ENCODE measurements at places on chromosomes 12 and 14.
A peak's percentile ranks its signal among the peaks of the same experiment; 100 is the strongest.

DNA sequence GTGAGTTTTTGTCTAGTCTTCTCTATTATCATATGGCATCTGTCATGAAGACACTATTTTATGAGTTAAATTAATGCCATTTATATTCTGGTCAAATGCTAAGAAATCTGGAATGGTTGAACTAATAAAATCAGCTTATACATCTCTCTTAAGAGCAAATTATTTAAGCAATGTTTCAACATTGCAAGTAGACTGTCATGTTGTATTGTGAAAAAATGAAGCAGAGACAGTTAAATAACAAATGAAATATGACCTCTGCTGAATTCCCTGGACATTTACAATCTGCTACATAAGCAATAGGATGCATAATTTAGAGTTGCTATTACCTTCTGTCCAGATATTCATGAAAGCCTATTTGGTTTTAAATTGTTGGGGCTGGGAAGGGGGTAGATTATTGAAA, 30.6 kb downstream of the NAV3 start:
- DNase-seq = peak; percentile 87

DNA sequence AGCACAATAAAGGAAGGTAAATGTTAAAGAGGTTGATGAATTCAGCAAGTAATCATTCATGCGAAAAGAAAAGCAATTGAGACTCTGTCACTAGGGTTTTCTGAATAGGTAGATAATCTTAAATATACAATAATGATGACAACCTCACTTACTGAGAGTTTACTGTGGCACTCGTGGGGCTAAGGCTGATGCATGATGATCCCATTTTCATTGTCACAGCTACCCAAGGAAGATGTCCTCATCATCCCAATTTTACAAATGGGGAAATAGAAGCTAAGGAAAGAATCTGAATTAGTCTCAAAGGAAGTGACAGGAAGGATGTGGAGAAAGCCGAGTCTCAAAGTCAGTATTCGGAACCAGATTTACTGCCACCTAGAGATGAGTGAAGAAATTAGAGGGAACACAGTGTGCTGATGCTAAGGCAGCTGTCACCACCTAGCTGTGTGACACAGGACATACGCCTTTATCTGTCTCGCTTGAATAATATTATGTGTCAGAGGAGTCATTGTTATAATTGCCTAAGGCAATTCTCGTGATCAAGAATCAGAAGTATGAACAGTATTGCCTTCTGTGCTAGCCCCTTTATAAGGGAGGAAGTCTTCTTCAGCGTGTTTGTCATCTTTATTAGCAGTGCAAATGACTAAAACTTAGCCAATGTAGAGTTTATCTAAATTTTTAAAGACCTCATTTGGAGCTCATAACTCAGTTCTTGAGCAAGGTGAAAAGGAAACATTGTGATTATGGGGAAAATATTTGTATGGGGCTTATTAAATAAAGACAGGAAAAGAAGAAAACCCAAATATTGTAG, 63.2 kb downstream of the ERGIC2 start:
- peak; percentile 90 for DNase-seq

GRCh38 chr14:26187996-26188620, 409.7 kb downstream of the NOVA1 start:
- DNase-seq = no peak

- no peak for DNase-seq
Observed at GRCh38 chr12:11865824-11866223, 204.9 kb upstream of the BCL2L14 start.

DNA sequence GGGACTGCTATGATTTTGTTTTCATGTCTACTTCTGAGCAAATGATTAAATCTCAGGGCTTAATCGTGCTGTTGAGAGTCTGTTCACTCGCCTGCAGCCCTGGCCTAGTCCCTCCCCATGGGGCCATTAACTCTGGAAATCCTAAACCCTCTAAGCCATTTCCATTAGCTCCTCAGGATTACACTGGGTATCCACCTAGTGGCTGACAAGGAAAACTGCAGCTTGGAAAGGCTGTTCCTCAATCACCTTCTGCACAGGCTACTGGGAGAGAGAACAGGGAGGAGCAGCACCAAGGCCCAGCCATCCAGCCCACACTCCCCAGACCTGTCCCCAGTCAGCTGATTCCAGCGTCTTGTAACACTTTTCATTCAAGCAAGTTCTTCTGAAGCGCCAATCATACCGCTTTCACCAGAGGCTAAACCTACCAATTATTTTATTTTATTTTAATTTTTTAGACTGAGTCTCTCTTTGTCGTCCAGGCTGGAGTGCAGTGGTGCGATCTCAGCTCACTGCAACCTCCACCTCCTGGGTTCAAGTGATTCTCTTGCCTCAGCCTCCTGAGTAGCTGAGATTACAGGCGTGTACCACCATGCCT, 48.7 kb downstream of the NEUROD4 start:
- peak; percentile 96 for DNase-seq

DNA sequence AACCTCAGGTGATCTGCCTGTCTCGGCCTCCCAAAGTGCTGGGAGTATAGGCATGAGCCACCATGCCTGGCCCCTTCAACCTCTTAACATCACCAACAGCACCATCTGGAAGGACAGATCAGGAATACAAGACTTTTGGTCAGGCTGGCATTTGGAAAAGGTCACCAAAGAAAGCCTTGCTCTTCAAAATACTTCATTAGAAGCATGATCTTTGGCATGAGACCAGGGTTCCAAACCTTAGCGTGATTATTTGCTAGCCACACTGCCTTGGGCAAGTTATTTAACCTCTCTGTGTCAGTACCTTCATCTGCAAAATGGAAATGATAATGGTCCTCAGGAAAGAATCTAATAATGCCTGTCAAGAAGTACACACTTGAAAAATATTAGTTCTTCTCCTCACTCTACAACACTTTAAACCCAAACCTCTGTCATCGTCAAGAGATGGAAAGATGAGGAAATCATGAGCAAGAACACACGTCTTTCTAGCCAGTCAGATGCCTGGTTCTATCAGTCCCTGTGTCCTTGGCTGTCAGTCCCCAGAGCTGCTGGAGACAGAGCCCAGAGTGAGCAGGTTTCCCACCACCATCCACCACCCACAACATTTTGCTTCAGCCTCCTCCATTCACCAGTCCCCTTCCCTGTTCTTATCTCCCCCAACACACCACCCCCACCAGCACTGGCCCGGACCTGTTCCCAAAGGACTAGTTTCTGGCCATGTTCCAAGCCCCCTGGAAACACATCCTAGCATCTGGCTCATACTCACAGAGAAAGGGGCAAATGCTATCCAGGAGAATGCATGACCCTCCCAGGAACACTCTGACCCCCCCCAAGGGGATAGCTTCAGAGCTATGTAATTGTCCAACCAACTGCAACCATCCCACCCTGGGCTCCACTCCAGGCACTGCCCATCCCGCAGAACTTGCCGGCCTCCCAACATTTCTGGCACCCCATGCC, 2.0 kb downstream of the ADCY6 start:
- DNase-seq = no peak

GRCh38 chr14:23567186-23568020, at the start of gene AP1G2:
Gene AP1G2, minus strand, starts transcription at chr14:23567791. Its CDS starts 477 bp downstream, at chr14:23567314.
- DNase-seq = peak; percentile 96

GRCh38 chr12:122350141-122350848, 72.2 kb downstream of the CLIP1 start:
- DNase-seq = no peak

DNA sequence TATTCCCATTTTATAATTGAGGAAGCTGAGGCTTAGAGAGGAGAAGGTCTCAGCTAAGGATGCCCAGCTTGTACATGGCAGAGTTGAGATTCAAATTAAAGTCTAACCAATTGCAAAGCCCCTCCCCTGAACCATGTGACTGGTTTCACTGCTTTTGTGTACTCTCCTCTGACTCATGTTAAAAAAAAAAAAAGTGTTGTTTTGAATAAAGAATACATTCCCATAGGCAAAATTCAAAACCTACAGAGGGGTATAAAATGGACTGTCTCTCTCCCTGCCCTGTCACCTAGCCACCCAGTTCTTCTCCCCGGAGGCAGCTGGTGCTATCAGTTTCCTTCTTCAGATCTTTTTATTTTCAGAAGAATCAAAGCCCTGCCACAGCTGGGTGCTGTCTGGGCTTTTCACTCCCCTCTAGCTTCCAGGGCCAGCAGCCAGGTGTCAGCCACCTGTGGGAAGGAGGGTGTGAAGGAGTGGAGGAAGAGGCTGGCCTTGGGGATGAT, 5.4 kb downstream of the PSMD9 start:
- peak; percentile 74 for DNase-seq

DNA sequence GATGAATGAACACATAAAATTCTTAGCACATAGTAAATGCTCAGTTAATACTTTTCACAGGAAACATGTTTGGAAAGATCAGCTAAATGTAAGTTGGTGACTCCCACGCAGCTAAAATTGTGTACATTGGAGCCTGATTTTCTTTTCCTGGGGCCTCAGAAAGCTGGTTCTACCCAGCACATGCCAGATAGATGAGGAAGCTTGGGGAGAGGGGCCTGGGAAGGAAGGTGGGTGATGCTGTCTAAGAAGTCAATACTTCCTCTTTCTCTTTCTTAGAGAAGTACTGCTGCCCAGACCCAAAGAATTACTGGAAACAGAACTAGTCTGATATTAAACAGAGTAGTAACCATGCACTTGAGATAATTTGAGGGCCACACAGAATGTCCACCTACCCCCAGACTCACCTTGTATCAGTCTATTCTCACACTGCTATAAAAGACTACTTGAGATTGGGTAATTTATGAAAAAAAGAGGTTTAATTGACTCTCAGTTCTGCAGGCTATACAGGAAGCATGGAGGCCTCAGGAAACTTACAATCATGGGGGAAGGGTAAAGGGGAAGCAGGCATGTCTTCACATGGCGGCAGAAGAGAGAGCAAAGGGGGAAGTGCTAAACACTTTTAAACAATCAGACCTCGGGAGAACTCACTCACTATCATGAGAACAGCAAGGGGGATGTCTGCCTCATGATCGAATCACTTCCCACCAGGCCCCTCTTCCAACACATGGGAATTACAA, 123.3 kb upstream of the MED13L start:
- DNase-seq = no peak

GRCh38 chr14:77682158-77682553, 25.7 kb downstream of the ALKBH1 start:
- no peak for DNase-seq

DNA sequence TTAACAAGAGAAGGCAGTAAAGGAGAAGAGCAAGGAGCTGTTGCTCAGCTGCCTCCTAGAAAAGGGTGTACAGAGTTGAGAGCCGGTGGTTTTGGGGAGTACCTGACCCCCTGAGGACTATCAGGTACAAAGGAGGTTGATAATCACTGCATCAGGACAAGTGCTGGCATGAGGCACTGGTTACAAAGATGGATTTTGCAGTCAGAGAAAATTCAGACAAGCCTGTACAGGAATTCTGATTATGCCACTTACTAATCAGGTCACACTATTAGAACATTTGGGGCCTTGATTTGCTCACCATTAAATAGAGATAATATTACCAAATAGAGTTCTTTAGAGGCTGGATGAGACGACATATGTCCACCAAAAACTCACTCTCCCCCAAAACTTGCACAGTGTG, 450.9 kb upstream of the TMPO start:
- no peak for DNase-seq

DNA sequence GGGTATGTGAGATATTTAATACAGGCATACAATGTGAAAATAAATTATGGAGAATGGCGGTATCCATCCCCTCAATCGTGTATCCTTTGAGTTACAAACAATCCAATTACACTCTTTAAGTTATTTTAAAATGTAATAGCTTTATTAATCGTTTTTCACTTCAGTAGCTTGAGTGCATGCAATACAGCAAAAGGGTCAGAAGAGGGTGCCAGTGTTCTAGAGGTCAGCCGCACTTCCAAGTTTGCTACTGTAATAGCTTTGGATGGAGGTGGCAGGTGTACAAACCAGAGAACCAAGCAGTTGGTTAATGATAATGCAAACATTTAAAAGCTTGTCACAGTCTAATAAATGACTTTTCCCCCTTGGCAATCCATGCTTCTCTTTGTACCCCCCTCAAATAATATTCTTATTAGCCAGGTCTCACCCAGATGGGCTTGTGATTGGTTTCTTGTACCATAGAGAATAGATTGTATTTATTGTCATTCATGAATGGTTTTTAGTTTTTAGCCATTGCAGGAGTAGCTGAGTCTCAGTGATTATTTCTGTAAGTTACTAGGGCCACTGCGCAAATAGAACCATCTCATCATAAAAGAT, 127.0 kb downstream of the ERC1 start:
- DNase-seq = peak; percentile 93

DNA sequence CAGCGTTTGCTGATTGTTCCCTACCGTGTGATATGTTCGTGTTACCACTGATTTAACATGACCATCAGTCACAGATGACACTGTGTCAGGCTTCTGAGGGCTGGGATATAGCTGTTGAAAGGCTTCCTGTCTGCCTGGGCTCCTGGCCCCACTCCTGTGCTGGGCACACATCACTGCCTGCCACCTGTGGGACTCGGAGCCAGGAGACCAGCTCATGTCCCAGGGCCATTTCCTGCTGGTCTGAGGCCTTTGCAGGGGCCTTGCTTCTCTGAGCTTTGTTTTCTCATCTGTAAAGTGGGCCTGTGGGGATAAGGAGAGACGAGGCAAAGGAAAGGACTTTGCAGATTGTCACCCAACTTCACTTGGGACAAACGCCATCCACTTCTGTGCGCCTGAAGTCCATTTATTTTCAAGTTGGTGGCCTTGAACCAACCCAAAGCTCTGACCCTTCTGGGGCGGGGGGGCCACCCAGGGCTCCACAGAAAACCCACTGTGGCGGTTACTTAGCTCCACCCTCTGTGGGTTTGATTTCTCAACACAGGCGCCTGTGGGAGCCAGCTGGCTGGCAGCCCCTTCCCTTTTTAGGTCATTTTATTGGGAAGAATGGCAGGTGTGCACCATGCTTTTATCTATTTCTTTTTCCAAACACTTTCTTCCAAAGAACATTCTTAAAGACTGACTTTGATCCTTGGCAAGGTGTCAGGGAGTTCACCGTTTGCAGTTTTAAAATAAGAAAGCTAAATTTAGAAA, 54.1 kb downstream of the BEGAIN start:
- DNase-seq = no peak

DNA sequence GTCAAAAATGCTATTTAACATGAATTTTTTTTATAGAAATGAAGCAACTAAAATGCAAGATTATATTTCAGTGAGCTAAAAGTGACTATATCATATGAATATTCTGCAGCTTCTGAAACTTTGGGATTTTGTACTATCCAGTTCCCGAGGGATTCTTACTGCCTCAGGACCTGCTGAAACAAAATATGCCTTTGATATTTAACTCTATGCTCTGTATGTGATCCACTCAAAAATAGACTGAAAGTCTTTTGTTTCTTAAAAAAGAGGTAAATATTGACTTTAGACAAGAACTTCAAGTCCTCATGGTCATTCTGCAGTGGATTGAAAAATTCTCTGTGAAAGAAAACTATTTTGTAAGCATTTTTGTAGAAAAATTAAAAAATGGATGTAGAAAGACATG, 22.4 kb downstream of the CNTN1 start:
- peak; percentile 17 for DNase-seq

DNA sequence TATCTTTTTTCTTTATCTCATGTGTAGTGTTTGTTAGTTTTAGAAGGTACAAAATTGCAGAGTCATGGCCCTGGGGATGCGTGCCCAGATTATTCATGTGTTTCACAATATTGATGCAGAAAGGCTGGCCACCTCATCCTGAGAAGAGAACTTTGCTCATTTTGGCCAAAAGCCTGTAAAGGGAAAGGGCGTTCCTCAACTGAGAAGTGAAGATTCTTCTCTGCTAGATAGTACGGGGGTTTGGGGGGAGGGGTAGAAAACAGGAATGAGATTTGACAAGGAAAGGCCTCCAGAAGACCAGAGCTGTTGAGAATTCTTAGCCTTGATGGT, 1.7 kb downstream of the MGST1 start:
- no peak for DNase-seq
